IMR-90 (cell line): ENCODE measurements at places on chromosomes 11 and 22. TPM values are rescaled to one million over a fixed set of nuclear protein-coding genes. Genes with fewer than 3 reads are reported as not detected.

The SPON1 gene
- 0.62 and 0.77 TPM in 2 replicates for polyA plus RNA-seq

The SLC6A5 gene
- not detected in 2 replicates for polyA plus RNA-seq

The CLMP gene
- 78.9 and 95.7 TPM in 2 replicates for polyA plus RNA-seq

The IL10RA gene
- polyA plus RNA-seq: 0.12 TPM in 1 of 2 replicates, not detected in the other

The PIK3IP1 gene
- 16.8 and 17.6 TPM in 2 replicates for polyA plus RNA-seq

The GGTLC2 gene
- polyA plus RNA-seq: 0.09 TPM in 1 of 2 replicates, not detected in the other

The ARHGAP1 gene
- 75.7 and 78.8 TPM in 2 replicates for polyA plus RNA-seq

The TRPM5 gene
- not detected in 2 replicates for polyA plus RNA-seq

The RHBDD3 gene
- 21.2 and 21.5 TPM in 2 replicates for polyA plus RNA-seq

The LSP1 gene
- 0.11 TPM in 1 of 2 replicates, not detected in the other for polyA plus RNA-seq

The DEFB131B gene
- polyA plus RNA-seq: not detected in 2 replicates

The PHOX2A gene
- not detected in 2 replicates for polyA plus RNA-seq

The TMEM191B gene
- polyA plus RNA-seq: 0.80 and 1.8 TPM in 2 replicates

The SSRP1 gene
- polyA plus RNA-seq: 101 and 106 TPM in 2 replicates

The KAT5 gene
- 34.2 and 41.1 TPM in 2 replicates for polyA plus RNA-seq

The HMOX1 gene
- polyA plus RNA-seq: 49.9 and 50.5 TPM in 2 replicates

The DDI1 gene
- not detected in 2 replicates for polyA plus RNA-seq

The CNTF gene
- polyA plus RNA-seq: 1.1 and 1.2 TPM in 2 replicates

The PLEKHB1 gene
- 0.79 and 0.86 TPM in 2 replicates for polyA plus RNA-seq

The SYCE3 gene
- not detected in 2 replicates for polyA plus RNA-seq

The OR2AG1 gene
- not detected in 2 replicates for polyA plus RNA-seq

The RPS19BP1 gene
- 95.4 and 117 TPM in 2 replicates for polyA plus RNA-seq

The RAB3IL1 gene
- 1.9 TPM in 2 replicates for polyA plus RNA-seq

The C11orf21 gene
- not detected in 2 replicates for polyA plus RNA-seq

The F2 gene
- polyA plus RNA-seq: not detected in 2 replicates

The PIH1D2 gene
- 0.89 and 1.1 TPM in 2 replicates for polyA plus RNA-seq

The KCNJ1 gene
- polyA plus RNA-seq: not detected in 2 replicates

The PDE2A gene
- 0.02 and 0.06 TPM in 2 replicates for polyA plus RNA-seq

The OR5B21 gene
- not detected in 2 replicates for polyA plus RNA-seq

The SLC36A4 gene
- 6.2 and 9.2 TPM in 2 replicates for polyA plus RNA-seq

The CATSPERZ gene
- not detected in 2 replicates for polyA plus RNA-seq

The AMPD3 gene
- polyA plus RNA-seq: 10.8 and 12.1 TPM in 2 replicates

The TIGD3 gene
- 0.12 TPM in 1 of 2 replicates, not detected in the other for polyA plus RNA-seq

The C11orf91 gene
- polyA plus RNA-seq: 0.10 TPM in 1 of 2 replicates, not detected in the other

The CTSD gene
- 151 and 166 TPM in 2 replicates for polyA plus RNA-seq

The TRPC6 gene
- polyA plus RNA-seq: 0.46 and 0.99 TPM in 2 replicates

The TMEM191C gene
- 0.75 and 1.5 TPM in 2 replicates for polyA plus RNA-seq

The APBB1 gene
- 44.1 and 45.7 TPM in 2 replicates for polyA plus RNA-seq

The AQP11 gene
- polyA plus RNA-seq: 1.1 and 1.5 TPM in 2 replicates

The CTSF gene
- 15.2 and 16.0 TPM in 2 replicates for polyA plus RNA-seq

The DLAT gene
- 15.3 and 15.5 TPM in 2 replicates for polyA plus RNA-seq

The CCDC188 gene
- 0.10 and 0.32 TPM in 2 replicates for polyA plus RNA-seq
